ENCODE measurements at places on chromosomes 7 and 10. TPM values are rescaled to one million over a fixed set of nuclear protein-coding genes. Genes with fewer than 3 reads are reported as not detected.

DNA sequence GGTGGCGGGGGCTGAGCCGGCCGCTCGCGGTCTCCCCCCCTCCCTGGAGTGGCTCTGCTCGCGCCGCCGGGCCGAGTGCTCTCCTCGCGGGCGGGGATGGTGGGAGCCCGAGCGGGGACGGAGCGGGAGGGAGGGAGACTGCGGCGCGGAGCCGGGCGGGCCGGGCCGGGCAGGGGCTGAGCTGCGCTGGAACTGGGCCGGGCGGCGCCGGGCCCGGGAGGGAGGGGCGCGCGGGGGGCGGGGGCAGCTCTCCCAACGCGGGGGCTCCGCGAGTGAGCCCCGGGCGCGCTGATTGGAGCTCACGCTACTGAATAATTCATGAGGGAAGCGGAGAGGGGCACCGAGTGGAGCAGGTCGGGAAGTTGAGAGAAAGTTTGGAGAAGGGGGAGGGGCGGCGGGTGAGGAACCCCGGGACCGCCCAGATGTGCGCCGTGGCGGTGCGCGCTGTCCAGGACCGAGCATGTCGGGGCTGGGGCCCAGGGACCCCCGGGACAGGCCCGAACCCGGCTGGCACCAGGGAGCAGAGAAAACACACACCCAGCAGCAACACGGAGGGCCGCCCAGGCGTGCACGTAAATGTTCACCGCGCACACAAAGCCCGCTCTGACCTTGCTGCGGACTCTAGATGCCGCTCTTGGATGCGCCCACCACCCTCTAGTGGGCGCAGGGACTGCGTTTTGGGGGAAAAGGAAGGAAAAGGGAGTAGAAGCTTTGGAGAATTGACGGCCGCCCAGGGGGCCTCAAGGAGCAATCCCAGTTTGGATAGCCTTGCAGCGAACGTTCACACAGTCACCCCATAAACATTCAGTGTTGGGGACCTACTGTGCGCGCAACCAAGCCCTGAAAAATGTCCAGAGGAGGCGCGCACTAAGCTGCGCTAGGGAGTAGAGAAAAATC, at the start of gene EPHB4:
Gene EPHB4, minus strand, starts transcription at position 194 of the 897 bp plus-strand sequence. CDS start 493 bp downstream, outside the sequence.
- peak; percentile 94 for DNase-seq

DNA sequence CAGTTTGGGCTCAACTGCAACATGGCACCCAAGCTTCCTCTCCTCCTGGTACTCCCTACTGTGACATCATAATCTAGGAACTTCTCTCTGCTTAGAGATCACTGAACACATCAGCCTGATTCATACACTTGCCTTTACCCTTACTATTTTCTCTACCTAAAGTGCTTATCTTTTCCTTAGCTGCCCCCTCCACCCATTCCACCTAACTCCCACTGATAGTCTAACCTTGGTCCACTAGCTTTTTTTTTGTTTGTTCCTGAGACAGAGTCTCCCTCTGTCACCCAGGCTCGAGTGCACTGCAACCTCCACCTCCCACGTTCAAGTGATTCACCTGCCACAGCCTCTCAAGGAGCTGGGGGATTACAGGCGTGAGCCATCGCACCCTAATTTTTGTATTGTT, 15.9 kb downstream of the CUL2 start:
- no peak for DNase-seq

DNA sequence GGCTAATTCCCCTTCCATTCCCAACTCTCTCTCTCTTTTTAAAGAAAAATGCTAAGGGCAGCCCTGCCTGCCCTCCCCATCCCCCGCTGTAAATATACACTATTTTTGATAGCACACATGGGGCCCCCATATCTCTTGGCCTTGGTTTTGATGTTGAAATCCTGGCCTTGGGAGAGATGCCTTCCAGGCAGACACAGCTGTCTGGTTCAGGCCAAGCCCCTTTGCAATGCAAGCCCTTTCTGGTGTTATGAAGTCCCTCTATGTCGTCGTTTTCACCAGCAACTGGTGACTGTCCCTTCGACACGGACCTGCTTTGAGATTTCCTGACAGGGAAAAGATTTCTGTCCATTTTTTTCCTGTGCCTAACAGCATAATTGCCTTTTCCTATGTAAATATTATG, 3.0 kb downstream of the ADRA2A start:
- peak; percentile 62 for DNase-seq

The PSTK gene
- 3.6 TPM for total RNA-seq

DNA sequence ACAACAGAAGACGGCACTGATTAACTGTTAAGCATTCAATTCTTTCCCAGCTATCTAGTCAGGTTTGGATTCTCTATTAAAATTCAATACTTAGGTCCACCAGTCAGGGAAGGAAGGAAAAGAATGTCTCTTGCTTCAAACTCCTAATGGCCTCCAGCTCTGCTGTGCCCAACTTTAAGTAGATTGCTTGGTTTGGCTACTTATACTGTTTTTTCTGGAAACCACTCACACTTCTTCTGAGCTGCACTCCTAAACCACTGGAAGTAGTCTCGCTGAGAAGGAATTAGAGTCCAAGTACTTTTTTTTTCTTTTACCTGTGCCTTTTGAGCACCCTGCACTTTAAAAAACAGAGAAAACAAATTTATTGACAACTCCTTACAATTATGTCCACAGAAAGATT, 26.7 kb upstream of the COL1A2 start:
- DNase-seq = peak; percentile 56

The CUBN gene
- total RNA-seq = 0.88 TPM

DNA sequence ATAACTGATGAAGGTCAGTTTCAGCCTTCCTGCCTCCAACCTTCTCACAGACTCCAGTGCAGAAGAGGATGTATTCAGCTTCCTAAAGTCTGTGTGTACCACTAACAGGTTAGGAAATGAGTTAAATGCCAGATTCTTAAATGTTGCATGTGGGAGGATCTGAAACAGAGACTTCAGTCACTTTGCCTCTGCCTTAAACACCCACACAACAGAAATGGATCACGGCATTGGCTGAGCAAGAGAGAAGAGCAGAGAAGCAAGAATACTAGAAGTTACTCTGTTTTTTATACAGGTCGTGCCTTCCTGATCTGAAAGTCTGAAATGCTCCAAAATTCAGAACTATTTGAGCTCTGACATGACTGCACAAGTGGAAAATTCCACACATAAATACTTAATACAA, 98.9 kb upstream of the ARHGAP21 start:
- no peak for DNase-seq

DNA sequence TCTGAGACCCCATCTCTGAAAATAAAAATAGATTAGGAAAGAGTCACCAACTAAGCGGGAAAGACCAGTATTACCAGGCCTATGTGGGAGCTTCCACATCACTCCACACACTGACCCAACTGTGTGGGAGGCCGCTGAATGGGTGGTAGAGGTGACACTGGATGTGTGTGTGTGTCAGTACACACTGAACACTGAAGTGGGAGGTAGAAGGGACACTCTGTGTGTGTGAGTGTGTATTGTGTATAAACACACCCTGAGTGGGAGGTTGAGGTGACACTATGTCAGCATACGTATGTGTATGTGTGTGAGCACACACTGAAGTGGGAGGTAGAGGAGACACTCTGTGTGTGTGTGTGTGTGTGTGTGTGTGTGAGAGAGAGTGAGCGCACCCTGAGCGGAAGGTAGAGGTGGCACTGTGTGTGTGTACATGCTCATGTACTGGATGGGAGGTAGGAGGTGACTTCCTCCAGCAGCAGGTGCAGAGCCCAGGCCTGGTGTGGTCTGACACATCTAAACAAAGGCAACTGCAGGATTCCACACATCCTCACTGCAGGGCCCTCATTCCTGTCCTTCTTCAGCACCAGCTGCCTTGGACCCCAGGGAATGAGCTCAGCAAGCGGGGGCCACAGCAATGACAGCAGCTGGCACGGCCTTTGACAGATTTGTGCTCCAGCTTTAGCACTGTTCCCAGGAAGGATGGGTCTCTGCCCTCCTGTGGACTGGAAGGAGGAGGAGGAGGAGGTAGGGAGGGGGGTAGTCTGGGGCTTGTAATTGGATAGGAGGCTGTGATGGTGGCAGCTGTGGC, 26.5 kb upstream of the RBM20 start:
- DNase-seq = no peak

DNA sequence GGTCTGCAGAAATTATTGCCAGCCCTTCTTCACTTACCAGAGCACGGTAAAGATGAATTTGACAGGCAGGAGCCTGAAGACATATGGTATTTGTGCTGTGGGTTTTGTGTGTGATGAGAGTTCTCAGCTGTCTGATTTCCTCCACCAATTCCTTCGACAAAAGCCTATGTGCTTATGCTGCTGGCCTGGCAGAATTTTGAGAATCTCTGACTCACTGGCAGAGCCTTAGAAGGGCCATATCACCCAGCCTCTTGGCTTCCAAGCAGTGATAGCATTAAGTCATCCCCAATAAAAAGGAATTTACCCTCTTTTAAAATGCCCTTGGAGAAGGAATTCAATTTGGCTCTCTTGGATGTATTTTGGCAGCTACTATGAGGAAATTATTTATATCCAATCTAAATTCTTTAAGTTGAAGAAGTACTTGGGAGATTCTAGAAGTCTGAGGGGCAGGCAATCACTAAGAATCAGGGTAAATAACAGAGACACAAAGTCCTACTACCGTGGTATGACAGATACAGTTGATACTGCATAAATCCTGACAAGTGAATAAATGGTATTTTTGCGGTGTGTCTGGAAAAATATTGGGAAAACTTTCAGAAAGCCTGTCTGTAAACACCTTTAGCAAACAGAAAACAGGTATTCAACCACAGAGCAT, 68.6 kb upstream of the EFCAB10 start:
- peak; percentile 96 for DNase-seq

- no peak for DNase-seq
These were observed 1143.8 kb downstream of the XPNPEP1 start for GRCh38 chr10:108779501-108779900.

The DDIT4 gene
- 522 TPM for total RNA-seq

DNA sequence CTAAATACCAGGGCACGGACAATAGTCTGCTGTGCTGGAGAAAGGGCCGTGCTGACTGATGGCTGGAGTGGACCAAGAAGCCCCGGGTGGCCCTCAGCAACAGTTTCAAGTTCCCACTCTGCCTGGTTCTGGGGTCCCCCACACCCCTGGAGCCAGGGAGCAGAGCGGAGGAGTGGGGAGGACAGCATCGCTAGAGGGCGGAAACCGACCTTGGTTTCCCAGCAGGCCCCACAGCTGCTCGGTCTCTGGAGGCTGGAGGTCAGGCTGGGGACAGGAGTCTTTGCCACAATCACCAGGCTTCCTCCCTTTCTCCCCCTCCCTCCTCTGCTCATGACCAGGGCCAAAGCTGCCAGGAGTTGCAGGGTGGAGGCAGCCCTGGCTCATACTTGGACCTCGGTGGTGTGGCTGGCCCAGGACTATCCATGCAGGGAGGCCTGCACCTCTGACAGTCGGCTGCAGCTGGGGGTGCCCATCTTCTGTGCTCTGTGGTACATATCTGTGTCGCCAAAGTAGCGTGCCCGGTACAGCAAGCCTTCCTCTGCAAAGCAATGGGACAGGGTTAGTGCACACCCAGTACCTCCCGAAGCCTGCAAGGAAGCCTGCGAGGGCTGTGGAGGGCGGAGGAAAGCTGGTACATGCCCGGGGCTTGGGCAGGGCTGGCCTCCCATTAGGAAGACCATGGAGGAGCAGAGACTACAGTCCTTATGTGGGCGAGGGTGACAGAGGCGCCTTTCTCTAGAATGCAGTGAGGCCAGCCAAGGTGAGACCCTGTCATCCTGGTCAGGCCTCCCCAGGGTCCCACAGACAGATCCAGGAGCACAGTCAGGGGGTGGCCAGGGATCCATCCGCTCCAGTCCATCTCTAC, 19.1 kb downstream of the DNAJB12 start:
- peak; percentile 93 for DNase-seq

GRCh38 chr10:34808801-34809745, 6.0 kb downstream of the PARD3 start:
- DNase-seq = peak; percentile 87

The SPDYE16 gene
- total RNA-seq = 0.36 TPM
